ENCODE measurements at places on chromosomes 2 and 18.

DNA sequence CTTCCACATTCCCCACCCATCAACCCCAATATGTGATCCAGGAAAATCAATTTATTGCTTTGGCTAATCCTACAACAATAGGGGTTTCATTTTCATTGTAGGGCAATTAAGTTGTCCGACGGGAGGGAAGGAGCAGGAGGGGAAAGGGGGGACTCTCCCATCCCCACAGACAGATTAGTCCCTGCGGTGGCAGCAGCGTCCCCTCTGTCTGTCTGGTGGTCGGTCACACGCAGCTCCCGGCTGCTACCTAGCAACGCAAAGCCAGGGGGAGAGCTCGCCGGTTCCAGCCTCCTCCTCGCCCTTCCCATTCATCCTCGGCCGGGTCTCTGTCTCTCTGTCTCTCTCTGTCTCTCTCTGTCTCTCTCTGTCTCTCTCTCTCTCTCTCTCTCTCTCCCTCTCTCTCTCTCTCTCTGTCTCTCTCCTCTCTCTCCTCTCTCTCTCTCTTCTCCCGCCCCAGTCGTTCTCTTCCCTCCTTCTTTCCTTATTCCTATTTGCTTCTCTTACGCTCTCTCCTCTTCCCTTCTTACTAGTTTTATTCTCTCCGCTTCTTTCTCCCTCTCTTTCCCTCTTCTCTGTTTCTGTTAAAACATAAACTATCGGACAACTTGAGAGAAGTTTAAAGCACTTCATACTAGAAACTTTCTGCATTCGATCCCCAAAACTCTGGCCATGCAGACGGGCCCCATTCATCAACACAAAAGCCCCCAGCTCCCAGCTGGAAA, 1.2 kb downstream of the LRP2 start:
- peak; percentile 43 for DNase-seq

DNA sequence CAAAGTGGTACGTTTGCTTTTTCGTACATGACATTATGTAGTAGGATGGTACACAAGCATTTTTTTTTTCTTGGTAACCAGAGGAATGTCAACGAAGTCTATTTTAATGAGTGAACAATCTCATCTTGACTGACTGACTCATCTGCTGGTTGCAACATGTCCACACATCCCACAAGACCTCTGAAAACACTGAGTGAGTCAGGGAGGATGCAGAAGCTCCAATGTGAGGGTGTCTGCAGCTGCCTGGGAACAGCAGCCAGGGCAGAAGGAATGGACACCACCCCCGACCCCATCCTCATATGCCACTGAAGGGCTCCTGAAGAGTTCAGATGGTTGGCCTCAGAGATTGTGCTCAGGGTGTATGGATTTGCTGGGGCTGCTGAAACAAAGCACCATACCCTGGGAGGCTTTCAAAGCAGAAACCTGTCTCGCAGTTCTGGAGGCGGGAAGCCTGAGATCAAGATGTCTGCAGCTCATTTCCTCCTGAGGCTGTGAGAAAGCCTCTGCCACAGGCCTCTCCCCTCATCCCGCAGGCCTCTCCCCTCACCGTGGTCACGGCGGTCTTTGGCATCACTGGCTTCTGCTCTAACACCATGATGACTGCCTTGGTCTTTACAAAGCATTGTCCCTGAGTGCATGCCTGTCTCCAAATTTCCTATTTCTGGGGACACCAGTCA, 124.6 kb downstream of the LRATD1 start:
- DNase-seq = no peak

DNA sequence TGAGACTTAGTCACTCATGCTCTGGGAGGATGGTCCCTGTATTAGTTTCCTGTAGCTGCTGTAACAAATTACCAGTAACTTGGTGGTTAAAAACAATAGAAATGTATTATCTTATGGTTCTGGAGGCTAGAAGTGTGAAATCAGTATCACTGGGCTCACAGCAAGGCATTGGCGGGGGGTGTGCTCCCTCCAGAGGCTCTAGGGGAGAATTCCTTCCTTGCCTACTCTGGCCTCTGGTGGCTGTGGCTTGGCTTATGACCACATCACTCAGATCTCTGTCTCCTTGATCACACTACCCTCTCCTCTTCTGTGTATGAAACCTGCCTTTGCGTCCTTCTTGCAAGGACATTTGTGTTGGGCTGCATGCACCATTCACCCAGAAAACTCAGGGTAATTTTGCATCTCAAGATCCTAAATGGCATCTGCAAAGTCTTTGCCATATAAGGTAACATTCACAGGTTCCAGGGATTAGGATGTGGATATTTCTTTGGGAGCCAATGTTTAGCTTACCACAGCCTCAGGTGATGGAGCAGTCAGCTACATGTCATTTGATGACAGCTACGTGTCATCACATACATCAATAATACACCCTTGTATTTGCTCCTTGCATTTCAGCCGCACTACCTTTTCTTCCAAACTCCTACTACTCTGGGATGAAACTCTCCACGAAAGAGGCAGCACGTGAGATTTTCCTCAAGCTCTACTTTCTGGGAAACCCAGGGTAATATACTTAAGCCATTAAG, 49.6 kb upstream of the POU3F3 start:
- peak; percentile 18 for DNase-seq

DNA sequence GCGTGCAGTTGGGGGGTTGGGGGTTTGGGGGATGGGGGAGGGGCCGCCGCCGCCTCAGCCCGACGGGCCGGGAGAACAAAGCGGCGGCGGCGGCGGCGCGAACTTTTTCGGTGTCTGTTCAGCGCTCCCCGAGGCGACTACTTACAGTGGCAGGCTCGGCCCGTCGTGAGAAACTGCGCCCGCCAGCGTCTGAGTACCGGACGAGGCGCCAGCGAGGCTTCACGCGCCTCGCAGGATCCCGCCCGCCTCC, 172 bp downstream of the PRKD3 start:
- peak; percentile 76 for DNase-seq

GRCh38 chr2:130393318-130393910, 37.6 kb downstream of the PTPN18 start:
- DNase-seq = peak; percentile 70

GRCh38 chr18:47679864-47680263, 250.6 kb downstream of the SMAD2 start:
- DNase-seq = no peak

GRCh38 chr2:106851881-106852501, 34.0 kb downstream of the ST6GAL2 start:
- peak; percentile 59 for DNase-seq

DNA sequence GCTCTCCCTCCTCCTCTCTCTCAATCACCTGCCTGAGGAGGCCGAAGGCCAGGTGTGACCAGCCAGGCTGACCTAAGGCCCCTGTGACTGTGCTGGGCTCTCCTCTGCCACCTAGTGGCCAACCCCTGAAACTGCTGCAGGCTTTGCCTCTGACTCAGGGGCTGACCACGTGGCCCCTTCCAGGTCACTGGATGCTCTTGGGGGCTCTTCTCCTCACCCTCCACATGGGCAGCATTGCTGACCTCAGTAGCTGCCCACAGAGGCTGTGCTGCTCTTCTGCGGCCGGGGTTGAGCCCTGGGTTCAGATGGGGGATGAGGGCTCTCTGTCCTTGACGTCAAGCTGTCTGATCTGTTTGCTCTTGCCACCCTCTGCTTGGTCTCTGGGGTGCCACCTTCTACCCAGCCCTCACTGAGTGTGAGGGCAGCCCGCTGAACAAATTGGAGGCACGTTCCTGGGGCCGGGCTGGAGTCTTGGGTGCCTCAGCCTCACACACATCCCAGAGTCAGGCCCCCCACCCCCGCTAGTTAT, 122.7 kb downstream of the TWIST2 start:
- peak; percentile 85 for DNase-seq

DNA sequence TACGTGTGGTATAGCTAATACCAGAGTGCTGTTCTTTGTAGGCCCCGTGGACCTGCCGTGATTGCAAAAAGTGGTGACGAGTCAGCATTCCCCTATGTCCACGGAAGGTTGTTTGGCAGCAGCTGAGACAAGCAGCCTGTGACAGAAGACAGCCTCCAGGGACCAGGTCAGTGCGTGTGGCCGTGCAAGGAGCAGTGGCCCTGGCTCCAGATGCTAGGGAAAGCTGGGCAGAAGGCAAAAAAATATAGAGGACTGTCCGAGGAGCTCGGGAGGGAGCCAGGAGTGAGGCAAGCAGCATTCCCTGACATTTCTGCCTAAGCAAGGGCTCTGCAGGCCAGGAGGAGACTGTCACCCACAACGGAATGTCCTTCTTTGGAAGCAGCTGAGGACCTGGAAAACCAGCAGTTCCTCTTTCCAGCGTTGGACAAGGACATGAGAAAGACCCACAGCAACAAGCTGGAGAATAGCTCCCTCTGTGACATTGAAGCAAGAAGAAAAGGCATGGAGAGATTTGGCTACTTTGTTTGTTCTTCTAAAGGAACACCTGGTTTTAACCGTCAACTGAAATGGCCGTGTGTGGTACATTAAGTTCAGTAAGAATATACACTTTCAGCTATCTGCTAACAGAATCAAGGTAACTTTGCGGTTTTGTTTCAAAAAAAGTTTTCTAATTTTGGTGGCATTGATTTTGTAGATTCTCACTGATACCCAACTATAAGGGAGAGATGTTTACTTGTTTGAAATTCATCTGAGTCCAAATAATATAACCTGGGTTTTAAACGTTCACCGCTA, 58.3 kb downstream of the NPAS2 start:
- no peak for DNase-seq

DNA sequence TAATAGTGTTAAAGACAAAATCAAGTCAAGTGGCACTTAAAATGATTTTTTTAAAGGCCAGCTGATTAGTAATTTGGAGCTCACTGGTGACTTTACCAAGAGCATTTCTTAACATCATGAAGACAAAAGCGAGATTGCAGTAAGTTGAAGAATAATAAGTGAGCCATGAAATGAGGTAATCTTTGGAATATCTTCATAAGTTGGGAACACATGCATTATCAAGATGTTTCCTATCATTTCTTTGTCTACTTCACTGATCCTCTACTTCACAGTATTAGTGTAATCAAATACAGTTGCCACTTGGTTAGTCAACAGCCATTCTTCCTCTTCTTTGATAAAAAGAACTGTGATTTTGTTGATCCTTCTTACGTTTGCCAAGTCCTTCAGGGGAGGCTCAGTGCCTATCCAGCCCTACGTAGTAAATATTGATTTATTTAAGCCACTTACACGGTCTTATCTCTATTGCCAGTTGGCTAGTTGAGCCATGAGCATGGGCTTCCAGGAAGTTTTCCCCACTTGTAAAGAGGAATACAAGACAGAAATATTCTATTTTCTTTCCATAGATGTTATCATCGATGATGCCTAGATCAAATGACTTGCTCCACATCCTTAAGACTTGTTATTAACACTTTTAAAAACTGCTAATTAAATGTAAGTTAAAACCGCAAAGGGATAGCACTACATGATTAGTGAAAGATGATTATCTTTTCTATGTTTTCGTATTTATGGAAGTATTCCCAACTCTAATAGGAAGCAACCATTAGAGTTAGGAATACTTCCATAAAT, 46.1 kb downstream of the YES1 start:
- DNase-seq = no peak

DNA sequence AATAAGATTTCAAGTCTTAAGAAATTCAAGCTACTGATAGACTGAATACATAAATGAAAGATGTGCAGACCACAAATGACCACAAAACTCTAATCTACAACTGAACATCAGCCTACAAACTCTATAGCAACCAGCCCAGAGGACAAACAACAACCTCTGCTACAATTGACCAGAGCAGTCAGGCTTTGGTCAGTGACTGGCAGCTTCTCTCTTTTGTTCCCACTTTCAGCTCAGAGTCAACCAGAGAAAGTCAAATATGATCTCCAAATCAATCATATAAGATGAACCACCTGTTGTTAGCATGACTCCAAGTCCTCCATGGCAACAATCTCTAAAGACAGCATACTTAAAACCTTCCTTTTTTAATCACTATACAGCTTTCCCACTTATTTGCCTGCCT, 996.2 kb downstream of the SUCLG1 start:
- no peak for DNase-seq

- DNase-seq = no peak
Measured at GRCh38 chr2:190569994-190570755, 35.7 kb upstream of the NEMP2 start.

GRCh38 chr2:50221106-50221505, 810.8 kb downstream of the NRXN1 start:
- no peak for DNase-seq

DNA sequence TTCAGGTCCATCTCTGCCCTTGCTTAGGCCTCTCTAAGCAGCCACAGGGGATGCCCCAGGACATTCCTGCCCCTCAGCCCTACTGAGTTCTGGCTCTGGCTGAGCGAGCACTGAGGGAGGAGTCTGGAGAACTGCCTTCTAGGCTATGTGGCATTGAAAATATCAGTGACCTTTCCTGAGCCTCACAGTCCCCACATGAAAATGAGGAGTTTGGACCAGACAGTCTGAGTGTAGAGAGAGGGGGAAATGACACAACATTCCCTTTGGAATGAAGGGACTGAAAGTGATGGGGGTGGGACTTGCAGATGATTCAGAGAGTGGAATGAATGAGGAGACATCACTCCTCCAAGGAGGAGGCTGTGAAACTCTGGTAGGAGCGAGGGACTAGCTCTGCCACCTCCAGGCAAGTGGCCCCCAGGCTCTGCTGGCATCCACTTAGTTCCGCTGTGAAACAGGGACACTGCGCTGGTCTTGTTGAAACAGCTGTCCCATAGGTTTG, 8.0 kb downstream of the TNS1 start:
- no peak for DNase-seq
